ENCODE measurements at places on chromosomes 3 and 15.
A peak's percentile ranks its signal among the peaks of the same experiment; 100 is the strongest.

- peak; percentile 32 for DNase-seq
These were observed 328.9 kb upstream of the RBMS3 start for GRCh38 chr3:28951772-28952556.

- DNase-seq, result no peak
These were observed 127.5 kb downstream of the OSBPL10 start for GRCh38 chr3:31853580-31853979.

- DNase-seq, result no peak
These were observed 114.5 kb upstream of the GADL1 start for GRCh38 chr3:31008994-31009393.

DNA sequence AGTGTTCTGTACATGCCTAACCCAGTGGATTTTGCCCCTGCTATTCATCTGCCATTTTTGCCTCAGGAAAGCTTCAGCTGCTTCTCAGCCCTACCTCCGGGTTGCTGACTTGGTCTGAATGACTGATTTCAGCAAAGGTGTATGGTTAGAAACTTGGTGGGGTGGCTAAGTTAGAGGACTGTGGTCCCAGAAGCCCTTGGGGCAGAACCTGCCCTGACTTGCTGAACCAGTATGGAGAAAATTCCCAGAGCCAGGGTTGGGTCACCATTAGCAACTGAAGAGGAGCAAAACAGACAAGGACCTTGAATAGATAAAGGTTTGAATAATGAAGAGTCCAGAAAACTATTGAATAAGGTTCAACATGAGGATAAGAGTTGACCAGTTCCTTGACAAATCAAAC lies 6.1 kb upstream of the WWTR1 start:
- no peak for DNase-seq

- DNase-seq, result peak; percentile 93
These were observed 375.1 kb upstream of the RBMS3 start for GRCh38 chr3:28905798-28906197.

GRCh38 chr15:58697220-58697619 lies 52.3 kb downstream of the ADAM10 start:
- DNase-seq, result peak; percentile 41

DNA sequence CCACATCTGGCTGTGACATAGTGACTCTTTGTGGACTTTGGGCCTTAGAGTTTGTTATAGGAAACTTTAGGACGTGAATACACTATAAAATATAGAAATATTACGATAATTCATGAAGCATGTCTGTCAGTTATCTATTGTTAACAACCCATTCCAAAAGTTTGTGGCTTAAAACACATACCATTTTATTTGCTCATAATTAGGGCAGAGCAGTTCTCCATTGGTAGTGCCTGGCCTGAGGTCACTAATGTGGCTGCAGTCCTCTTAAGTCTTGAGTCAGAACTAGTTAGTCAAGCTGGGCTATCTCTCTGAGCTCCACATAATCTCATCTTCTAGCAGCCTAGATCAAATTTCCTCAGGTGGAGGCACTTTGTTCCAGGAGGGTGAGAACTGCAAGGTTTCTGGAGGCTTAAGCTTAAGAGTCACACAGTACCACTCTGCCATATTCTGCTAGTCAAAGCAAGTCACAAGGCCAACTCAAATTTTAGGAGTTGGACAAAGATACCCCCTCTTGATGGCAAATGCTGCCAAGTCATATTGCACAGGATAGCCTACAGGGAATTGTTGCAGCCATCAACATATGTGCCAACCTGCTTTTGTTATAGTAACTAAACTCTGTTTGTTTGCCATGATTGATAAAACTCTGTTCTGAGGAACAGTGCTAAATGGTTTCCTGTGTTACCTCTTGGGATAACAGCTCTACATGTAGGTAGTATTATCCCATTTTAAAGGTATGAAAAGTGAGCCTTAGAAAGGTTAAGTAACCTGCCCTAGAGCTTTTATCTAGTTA lies 8.7 kb downstream of the ATXN7 start:
- DNase-seq, result no peak

DNA sequence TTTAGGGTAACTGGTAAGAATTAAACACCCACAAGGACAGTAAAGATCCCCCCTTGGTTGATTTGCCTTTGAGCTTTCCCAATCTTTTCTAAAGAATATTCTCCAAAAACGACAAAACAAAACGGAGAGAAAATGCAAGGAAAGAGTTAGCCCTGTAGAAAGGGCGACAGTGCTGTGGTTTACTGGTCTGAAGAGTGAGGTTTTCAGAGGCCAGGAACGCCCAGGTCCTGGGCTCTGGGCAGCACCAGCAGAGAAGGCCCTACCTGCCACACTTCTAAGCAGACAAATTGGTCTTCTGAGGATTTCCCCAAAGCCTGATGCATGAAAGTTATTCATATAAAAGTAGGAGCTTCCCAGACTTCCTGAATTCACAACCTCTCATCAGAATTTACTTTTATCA lies 119.3 kb downstream of the KCNMB2 start:
- no peak for DNase-seq

DNA sequence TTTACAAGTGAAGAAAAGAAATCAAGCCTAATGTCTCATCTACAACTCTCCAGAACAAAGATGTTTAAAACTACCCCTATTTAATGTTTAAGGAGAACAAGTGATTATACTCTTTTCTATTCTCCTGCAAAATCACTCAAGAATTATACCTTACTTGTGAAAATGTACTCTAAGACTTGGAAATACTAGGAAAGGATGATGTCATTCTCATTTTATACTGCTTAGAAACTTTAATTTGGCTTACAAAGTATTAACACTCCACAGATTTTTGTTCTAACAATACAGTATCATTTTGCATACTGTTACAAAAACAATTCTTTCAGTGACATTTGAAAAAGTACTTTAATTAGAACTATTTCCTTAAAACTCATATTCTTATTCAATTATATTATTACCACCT lies 89.5 kb downstream of the SMARCC1 start:
- DNase-seq, result no peak

GRCh38 chr3:46995901-46996562 lies 16.6 kb downstream of the NBEAL2 start:
- DNase-seq, result no peak

DNA sequence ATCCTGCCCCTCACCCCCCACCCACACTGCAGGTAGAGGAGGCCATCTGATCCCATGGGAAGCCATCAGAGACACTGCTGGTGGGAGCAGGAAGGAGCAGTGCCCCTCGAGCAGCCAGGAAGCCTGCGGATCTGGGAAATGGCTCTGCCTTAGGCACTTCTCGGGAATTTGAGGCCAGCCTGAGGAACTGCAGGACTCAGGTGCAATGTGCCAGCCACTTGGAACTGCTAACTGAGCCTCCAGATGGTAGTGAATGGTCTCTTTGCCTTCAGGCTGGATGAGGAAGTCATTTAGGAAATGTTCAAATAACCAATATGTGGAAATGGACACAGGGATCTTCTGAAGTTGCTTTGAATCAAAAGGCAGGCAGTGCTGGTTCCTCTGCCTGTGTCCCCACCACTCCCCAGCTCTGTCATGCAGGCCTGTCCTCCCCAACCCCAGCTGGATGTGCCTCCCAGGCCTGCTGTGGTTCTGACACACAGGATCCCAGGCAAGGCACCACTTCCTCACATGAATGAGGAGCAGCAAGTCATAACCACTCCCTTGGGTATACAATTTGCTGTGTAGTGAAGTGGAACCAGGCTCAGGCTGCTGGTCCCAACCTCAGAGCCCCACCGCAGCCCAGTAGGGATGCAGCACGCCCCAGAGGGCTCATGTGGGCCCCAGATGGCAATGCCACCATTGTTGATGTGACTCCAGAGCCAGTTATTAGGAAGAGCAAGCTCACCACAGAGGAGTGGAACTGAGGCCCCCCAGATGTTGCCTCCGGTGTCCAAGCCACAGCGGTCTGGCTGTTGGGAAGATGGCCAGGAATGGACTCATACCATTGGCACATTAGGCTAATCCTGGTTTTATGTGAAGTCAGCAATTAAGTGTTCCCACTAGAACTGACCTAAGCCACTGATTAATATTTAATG lies 46.5 kb upstream of the LIMD1 start:
- DNase-seq, result no peak

- no peak for DNase-seq
These were observed 300.4 kb downstream of the RBMS3 start for GRCh38 chr3:29581311-29581710.

- no peak for DNase-seq
These were observed 188.1 kb downstream of the USP13 start for GRCh38 chr3:179840985-179841384.

DNA sequence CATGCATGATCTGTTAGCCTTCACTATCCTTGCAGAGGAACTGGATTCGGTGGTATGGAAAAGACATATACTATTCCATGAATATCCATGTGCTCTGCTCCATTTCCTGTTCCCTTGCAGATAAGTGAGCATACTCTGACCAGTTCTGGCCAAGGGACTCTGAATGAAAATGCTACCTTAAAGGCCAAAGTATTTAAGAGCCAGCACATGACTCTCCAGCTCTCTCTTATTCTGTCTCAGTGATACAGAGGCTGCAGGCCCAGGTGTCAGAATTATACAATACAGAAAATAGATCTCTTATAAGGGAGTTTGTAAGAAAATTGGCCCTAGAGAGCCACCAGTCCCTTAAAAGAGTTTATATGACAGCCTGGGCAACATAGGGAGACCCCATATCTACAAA lies 779.7 kb upstream of the CFAP20DC start:
- no peak for DNase-seq

- DNase-seq, result no peak
These were observed 54.6 kb upstream of the EIF1B start for GRCh38 chr3:40254891-40255290.

DNA sequence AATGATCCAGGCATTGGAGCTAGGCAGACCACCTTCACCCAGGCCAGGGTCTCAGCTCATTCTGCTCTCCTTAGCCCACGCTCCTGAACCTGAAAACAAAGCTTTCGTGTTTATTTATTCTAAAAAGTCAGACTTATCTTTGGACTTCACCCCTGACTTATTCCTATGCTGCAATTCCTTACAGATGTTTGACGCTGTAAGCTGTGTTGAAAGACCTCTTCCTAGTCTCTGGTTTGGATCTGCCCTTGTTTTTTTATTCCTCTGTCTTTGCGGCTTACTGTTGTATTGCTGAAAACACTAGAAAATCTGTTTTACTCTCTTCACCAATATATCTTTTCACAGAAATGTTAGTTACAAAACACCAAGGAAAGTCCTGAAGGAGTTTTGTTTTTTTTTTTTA lies 40.5 kb upstream of the LDHAL6B start:
- DNase-seq, result no peak

DNA sequence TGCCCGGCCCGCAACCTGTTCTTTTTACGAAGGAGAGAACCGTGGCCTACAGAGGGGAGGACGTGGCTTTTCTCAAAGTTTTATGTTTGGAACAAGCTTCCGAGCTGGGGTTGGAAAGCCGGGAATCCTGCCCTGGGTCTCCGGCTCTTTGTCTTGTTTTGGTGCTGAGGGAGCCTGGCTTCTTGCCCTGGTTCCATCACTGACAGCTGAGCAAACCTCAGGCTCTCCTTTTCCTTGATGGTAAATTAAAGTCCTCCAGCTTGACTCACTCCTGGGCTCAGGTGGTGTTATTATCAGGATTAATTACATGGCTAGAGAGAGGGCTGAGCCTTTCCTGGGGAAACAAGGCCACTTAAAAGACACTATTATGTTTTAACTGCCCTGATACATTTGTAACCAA lies 289.5 kb upstream of the RGMA start:
- DNase-seq, result no peak

GRCh38 chr3:158739078-158739477 lies 6.8 kb upstream of the RARRES1 start:
- DNase-seq, result no peak

DNA sequence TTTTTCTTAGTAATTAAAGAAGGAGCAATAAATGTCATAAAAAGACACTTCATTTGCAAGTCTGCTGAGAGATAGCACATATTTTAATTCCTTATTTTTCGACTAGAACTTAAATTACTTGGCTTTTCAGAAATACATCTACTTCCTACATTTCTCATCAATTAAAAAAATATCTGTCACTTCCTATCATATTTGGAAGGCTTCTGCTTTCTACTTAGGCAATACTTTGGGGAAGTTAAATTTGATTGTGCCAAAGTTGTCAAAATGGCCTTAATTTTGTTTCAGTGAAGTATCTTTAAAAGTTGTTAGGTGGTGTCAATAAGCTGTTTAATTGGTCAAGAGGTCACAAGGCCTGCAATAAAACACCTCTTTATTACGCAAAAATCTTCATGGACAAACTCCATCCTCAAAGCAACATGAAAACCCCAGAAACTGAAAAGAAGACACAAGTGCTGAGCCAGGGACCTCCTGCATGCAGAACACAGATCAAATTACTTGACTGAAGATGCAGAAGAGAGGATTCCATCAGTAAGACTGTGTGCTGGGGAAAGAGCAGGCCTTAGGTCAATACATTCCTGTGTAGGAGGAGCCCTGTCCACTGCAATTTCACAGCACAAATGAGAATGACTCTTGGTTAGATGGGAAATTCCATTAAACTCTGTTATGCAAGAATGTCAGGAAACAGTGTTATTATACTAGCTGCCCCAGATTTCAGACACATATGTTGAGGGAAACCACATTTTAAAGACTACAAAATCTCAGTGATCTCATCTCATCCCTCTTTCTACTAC lies 48.0 kb upstream of the FSTL1 start:
- DNase-seq, result no peak

- no peak for DNase-seq
These were observed 54.7 kb upstream of the TRAK1 start for GRCh38 chr3:42036483-42036823.

GRCh38 chr3:78707609-78708008 lies 1060.2 kb downstream of the ROBO1 start:
- no peak for DNase-seq

DNA sequence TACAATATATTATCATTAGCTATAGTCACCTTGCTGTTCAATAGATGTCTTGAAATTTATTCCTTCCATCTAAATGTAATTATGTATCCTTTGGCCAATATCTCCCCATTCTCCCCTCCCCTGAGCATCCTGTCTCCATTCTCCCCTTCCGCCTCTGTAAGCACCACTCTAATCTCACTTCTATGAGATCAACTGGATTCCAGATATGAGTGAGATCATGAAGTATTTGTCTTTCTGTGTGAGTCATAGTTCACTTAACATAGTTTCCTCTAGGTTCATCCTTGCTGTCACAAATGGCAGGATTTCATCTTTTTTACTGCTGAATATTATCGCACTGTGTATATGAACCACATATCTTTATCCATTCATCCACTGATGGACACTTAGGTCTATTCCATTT lies 148.8 kb upstream of the NDN start:
- no peak for DNase-seq

DNA sequence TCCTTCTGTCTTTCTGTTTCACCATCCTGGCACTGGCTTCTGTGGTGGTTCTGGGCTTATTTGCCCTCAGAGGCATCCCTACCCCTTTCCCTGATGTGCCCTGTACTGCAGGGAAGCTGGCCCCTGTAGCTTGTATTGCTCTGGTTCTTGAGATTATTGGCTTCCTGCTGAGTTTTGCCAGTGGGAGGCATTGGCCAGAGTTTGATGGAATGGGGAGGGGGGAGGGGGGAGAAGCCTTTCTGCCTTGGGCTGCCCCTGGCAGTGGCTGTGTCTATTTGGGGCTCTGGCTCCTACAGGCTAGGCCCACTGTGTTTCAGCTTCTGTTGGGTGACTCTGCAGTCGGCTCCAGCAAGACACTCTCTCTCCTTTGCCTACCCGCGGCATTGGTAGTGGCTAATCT lies 41.6 kb upstream of the SEMA6D start:
- DNase-seq, result no peak

Measured in hematopoietic multipotent progenitor cell treated with erythropoietin and hydrocortisone succinate and interleukin-3 and kit ligand, for 4 days (in vitro differentiated cells).